ENCODE measurements at places on chromosomes 1 and 21. TPM values are rescaled to one million over a fixed set of nuclear protein-coding genes. Genes with fewer than 3 reads are reported as not detected.

Gene TIE1
- polyA plus RNA-seq, result 24.5 TPM

Gene CCDC190
- not detected for polyA plus RNA-seq

Gene OR6K2
- not detected for polyA plus RNA-seq

Gene SLC9C2
- 1.9 TPM for polyA plus RNA-seq

Gene TCHH
- polyA plus RNA-seq, result 0.47 TPM

DNA sequence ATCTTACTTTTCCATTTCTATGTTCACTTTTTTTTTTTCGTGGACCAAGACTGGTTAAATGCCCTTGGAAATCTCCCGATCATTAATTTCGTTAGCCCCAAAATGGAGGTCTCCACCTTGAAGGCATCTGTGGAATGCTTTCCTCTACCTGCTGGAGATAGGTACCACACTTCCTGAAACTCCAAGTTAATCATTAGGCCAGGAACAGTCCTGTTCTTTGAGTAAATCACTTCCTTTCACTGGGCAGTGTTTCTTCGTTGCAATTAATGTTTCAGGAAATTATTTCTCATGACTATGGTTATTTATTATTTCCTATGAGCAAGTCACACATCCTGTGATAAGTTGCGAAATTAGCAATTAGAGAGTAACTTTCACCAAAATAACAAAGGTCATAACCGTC lies 225.2 kb upstream of the LYPLAL1 start:
- DNase-seq, result no peak

DNA sequence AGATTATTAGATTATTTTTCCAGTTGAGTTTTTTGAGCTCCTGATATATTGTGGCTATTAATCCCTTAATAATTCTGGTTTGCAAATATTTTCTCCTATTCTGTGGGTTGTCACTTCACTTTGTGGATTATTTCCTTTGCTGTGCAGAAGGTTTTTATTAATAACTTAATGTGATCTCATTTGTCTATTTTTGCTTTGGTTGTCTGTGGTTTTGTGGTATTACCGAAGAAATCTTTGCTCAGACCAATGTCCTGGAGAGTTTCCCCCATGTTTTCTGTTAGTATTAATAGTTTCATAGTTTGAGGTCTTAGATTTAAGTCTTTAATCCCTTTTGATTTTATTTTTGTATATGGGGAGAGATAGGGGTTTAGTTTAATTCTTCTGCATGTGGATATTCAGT lies 7.1 kb upstream of the TBX19 start:
- no peak for DNase-seq

DNA sequence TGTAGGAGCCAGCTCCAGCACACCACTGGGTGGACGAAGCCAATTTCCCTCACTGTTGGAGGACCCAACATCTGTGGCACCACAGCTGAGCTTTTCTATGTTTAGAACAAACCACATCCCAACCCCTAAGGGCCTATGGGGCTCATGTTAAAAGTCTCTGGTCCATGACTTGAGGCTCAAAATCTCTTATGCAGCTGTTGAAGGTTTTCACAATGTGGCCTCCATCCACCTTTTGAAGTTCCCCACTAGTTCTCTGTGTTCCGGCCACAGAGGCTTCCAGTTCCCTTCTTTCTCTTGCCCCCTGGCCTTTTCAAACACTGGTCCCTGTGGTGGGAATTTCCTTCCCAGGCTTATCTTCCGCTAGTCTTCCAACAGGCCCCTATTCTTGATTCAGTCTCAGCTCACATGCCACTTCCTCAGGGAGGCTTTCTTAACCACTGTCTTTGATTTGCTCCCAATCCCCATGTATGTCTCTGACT lies 3.9 kb upstream of the IFNLR1 start:
- no peak for DNase-seq

DNA sequence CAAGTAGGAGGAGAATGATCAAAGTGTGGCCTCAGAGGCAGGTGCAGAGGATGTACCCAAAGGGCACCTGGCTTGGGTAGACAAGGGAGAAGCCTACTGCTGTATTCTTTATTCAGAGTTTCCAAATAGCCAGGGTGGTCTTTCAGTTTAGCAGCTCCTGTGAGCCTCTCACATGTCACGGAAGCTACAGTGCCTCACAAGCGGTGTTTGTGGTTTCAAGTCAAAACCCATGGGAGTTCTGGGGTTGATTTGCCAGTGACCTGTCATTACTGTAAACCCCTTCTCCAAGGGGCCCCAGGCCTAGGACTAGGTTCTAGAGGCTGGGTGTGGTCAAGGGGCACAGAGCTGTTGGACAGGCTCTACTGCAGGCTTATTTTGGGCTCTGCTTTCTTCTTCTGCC lies 10.2 kb upstream of the IL10 start:
- no peak for DNase-seq

- DNase-seq, result no peak
Observed at GRCh38 chr21:29406385-29406784, 107.7 kb downstream of the BACH1 start.

DNA sequence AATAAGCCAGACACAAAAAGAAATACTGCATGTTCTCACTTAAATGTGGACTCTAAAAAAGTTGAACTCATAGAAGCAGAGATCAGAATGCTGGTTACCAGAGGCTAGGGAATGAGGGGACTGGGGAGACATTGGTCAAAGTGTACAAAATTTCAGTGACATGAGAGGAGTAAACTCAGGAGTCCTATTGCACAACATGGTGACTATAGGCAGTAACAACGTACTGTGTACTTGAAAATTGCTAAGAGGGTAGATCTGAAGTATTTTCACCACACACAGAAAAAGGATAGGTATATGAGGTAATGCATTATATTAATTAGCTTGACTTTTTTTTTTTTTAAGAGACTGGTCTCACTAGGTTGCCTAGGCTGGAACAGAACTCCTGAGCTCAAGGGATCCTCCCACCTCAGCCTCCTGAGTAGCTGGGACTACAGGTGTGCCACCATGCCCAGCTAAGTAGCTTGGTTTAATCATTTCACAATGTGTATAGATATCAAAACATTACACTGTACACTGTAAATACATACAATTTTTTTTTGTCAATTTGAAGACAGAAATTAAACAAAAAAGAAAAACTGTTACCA lies 7.4 kb downstream of the ZNF496 start:
- DNase-seq, result no peak

DNA sequence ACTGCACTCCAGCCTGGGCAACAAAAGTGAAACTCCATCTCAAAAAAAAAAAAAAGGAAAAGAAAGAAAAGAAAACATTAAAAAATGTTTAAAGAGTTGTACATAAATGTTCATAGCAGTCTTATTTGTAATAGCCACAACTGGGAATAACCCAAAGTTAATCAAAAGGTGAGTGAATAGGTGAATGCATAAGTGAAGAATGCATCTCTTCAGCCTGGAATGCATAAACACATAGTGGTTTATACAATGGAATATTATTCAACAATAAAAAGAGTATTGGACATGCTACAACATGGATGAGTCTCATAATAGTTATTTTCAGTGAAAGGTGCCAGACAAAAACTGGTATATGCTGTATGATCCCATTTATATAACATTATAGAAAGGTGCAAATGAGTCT lies 18.1 kb downstream of the LDLRAD1 start:
- DNase-seq, result no peak

- DNase-seq, result peak; percentile 92
Observed at GRCh38 chr1:158998781-158999161, 10.9 kb upstream of the IFI16 start.

DNA sequence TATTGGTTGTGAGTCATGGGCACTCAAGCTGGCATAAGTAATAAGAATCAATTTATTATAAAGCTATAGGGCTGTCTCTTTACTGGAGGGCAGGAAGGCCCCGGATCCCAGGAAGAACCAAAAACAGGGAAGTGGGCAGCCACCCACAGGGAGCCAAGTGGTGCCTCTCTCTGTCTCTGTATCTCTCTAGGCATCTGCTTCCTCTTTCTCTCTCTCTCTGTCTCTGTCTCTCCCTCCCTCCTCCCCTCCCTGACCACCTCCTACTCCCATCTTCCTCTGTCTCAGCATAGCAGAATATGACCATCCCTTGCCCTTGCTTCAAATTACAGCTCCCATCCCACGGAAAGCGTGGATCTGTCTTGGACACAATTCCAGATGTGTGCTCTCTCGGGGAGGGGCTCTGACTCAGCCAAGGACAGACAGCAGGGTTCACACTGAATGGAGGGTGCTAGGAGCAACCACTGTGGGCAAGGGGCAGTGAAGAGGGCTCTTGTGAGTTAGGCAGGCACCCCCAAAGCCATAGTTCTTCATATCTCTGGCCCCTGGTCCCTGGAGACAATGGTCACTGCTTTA lies 80.4 kb upstream of the LPGAT1 start:
- DNase-seq, result no peak

Data from spinal cord (tissue), 10 donors.